ENCODE measurements at places on chromosomes 2 and 18. TPM values are rescaled to one million over a fixed set of nuclear protein-coding genes. Genes with fewer than 3 reads are reported as not detected.

DNA sequence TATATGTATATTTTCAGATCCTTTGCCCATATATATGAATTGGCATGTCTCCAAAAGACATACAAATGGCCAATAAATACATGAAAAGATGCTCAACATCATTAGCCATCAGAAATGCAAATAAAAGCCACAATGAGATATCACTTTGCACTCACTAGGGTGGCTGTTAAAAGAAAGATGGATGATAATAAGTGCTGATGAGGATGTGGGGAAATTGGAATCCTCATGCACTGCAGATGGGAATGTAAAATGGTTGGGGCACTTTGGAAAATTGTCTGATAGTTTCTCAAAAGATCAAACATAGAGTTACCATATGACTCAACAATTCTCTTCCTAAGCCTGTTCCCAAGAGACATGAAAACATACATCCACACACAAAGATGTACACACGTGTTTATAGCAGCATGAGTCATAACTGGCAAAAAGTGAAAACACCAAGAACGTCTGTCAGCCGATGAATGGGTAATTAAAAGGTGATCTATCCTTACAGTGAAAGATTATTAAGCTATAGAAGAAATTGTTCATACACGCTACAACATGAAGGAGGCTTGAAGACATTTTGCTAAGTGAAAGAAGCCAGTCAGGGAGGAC, 19.7 kb downstream of the NGEF start:
- DNase-seq, result no peak

DNA sequence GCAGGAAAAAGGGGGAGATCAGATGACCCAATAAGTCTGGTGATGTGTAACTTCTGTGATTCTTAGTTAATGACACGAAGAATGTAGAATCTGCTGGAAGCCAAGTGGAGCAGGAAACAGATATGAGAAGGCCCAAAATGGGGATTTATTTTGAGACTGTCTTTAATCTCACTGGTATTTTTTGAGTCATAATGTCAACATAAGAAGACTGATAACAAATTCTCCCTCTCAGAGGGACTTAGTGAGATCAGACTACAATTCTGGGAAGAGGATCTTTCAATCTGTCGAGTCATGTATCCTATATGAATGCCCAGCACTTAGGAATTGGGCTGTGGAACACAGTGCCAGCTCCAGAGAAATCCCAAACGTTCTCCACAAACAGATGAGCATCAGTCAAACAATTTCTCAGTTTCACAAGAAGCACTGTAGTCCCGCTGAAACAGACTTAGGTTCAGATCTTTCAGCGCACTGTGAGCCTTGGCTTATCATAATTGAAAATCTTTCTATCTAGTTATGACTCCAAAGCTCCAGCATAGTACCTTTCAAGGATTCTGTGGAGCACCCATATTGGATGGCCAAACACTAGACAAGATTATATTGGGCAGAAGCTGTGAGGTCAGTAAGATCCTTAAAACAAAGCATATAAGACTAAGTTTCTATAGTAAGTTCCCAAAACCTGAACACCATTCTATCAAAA, 738.2 kb downstream of the LRP1B start:
- no peak for DNase-seq

Gene HK2
- 25.7 TPM for total RNA-seq

DNA sequence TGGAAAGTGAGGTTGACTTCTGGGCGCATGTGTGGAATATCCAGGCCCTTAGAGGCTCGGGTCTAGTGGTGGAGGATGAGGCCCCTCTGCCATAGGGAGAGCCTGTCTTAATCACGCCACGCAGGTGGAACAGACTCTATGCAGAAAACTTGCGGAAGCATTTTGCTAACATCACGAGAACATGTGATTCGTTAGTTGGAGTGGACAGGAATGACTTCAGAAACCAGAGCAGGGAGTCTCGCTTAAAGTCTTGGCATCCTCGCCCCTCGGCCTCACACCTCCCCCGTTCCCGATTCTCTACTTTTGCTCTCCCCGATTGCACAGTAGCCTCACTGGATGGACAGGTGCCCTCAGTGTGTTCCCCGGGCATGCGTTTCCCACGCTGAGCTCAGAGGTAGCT, 333.4 kb downstream of the GBX2 start:
- peak; percentile 80 for DNase-seq

DNA sequence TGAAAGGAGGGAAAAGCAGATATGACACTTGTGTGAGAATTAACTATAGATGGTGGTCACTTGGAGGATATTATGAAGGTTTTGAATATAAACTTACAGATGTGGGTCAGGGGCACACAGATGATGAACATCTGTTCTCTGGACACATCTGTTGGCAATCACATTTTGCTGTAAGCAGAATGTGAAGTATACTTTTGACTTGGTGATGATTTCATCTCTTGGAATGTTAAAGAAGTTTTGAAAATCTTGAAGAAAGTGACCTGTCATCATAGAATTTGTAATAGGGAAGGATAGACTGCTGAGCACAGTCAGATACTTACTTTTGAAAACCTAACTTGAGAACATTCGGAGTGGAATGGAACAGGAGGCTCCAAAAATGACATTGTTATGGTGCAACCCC, 40.2 kb downstream of the PIKFYVE start:
- no peak for DNase-seq
